ENCODE measurements at places on chromosomes 5 and 9. TPM values are rescaled to one million over a fixed set of nuclear protein-coding genes. Genes with fewer than 3 reads are reported as not detected.

- DNase-seq = no peak
Measured at GRCh38 chr5:111083323-111083722, 8.8 kb upstream of the WDR36 start.

DNA sequence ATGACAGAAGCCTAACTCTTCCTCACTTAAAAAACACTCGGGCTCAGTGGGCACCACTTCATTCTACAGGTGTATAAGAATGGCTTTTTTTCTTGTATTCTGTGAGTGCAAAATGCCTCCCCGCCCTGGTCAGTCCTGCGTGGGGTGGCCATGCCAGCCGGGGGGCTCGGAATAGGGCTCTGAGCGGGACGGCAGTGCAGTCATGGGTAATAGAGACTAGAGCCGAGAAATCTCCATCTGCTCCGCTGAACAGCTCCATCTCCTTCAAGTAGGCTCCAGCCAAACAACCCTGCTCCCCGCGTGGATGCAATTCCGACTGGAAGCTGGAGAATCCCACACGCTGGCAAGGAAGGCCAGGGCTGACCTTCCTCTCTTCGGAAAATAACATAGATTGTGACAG, 317.0 kb upstream of the IRX4 start:
- no peak for DNase-seq

DNA sequence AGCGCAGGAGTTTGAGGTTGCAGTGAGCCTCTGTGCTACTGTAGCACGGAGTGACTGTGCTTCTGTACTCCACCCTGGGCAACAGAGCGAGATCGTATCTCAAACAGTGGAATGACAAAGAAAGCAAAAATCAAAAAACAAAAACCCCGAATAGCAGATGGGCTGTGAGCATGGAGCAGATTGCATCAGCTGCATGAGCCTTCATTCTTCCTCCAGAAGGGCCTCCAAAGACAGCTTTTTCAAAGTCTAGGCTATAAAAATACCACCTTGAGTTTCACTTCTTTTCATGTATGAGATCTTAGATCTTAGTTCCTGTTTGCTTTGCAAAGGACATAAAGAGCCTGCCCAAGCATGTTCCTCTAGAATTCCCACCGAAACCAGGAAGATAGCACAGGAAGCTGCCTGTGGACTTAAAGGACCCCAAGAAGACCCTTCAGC, 15.0 kb upstream of the HSPB3 start:
- DNase-seq = no peak

DNA sequence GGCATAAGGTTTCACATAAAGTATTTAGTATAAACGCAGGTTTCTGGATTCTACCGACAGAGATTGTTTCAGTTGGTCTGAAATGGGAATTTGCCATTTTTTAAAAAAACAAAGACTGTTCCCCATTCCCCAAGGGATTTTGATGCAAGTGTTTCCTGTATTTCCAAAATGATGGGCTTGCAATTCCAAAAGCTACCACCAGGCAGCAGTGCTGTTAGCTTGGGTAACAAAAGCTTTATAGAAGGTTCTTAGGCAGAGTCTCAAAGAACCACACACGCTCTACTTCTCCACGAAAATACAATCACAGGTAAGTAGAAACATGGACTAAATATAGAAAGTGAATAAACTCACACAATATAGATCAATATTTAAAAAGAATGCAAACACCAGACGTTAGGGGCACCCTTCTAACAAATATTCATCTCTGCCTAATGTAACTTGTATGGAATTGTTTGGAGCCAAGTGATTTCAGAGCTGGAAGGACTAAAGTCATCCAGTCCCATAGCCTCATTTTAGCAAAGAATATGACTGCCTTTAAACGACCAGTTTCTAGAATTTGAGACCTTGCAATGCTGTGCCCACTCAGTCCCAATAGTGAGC, 154.3 kb downstream of the SPOCK1 start:
- peak; percentile 69 for DNase-seq

GRCh38 chr5:36494841-36495601, 111.4 kb upstream of the SLC1A3 start:
- no peak for DNase-seq

DNA sequence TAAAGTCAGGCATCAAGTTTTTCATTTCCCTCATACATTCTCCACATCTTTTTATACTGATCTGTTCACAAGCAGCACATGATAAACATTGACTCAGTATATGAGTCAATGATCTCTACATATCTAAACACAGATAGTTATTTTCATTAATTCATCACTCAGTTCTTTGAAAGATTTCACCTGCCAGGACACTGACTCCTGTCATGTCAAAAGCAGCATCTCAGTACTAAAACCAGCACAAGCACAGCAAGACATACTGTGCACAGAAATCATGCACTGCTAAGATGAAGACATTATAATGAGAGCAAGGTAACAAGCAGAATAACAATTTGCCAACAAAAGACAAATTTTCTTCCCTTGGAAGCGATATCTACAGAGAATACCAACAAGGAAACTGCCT, 206.1 kb upstream of the COX7C start:
- no peak for DNase-seq

- no peak for DNase-seq
Measured at GRCh38 chr5:142660196-142660595, 25.7 kb downstream of the FGF1 start.

LNPEP gene
- 41.4 TPM for total RNA-seq

NR2F1 gene
- total RNA-seq = 5.4 TPM

GFRA3 gene
- total RNA-seq = not detected

MAST4 gene
- 7.6 TPM for total RNA-seq

C1QTNF2 gene
- 2.5 TPM for total RNA-seq

SURF2 gene
- total RNA-seq = 12.9 TPM
